ENCODE measurements at places on chromosomes 2 and 18.
A peak's percentile ranks its signal among the peaks of the same experiment; 100 is the strongest.

- no peak for DNase-seq
These were observed 549.8 kb upstream of the NRXN1 start for GRCh38 chr2:51581636-51582267.

- DNase-seq, result no peak
These were observed 22.4 kb downstream of the NPAS2 start for GRCh38 chr2:100842241-100842922.

DNA sequence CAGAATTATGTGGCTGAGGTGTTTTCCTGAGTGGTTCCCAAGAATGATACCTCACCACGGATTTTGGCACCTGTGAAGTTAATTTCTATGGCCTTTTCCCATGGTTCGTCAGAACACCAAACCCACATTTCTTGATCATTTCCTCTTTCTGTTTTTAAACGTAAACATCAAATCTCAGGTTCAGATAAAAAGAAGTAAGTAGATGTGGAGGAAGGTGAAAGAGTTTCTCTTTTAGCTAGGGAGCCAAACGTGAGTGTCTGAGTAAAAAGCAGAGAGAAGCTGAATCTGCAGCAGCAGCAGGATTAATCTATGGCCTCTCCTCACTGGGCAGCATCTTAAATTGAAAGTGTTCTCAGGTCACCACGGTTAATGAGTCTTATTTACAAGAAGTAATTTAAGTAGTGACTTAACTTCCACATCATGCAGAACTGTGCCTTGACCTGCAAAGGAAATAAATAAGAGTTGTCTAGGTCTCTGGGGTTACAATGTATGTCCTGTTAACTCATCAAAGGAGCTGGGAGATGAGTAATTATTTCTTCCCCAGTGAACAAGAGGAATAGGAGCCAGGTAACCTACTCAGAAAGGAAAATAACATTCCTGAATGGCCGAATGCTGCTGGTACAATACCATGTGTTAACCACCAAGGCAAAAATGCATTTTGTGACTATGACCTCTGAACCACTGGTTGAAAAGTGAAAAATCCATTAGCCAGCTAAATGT lies 139.6 kb upstream of the NETO1 start:
- DNase-seq, result no peak

GRCh38 chr2:231198291-231199173 lies at the start of gene ARMC9:
Gene ARMC9 (plus strand): TSS chr2:231198631. CDS start chr2:231206239, 7,608 bp downstream.
- DNase-seq, result peak; percentile 82

GRCh38 chr2:60882971-60883753 lies 1.8 kb downstream of the REL start:
- DNase-seq, result no peak

DNA sequence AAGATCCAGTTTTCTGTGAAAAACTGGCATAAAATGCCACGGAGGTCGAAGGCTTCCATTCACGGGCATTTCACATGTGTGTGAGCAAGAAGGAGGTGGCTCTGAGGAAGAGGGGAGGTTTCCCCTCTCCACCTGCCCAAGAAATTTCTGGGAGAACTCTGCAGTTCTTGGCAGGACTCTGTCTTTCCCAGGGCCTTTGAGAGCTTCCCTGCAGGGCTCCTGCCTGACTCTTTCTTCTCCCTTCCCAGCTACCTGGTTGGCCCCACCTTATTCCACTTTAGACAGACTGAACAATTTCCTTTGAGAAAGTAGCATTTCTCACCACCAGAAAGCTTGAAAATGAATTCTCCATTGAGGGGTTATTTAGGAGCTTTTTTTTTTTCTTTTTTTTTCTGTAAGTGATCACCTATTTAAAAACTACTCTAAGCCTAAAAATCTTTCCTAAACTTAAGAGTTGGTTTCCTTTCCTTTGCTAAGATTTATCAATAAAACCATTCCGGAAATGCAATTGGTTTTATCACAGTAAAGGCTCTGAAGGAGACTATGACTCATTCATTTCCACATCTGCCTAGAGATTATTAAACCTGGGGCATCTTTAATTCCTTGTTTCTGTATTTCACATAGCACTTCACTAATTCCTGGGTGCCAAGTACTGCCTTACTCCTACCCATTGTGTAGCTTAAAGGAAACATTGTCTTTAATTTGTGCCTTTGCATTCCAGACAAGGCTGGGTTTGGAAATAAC lies 59.3 kb downstream of the UNC80 start:
- DNase-seq, result no peak

DNA sequence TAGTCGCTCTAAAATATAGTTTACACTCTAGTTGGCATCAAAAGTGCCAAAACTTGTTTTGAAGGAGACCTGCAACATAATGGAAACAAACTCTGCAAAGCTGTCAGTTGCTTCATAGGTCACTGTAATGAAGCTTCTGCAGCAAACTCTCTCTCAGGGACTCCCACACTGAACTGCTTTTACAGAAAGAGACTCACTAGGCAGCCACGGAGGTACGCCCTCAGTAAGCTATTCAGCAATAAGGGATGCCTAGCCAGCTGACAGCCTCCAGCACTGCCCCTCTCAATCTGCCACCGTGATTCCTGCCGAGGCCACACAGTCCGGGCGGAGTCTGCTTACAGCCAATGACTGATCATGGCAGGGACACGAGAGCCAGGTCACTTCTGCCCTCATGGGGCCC lies 51.1 kb downstream of the COLEC12 start:
- no peak for DNase-seq

DNA sequence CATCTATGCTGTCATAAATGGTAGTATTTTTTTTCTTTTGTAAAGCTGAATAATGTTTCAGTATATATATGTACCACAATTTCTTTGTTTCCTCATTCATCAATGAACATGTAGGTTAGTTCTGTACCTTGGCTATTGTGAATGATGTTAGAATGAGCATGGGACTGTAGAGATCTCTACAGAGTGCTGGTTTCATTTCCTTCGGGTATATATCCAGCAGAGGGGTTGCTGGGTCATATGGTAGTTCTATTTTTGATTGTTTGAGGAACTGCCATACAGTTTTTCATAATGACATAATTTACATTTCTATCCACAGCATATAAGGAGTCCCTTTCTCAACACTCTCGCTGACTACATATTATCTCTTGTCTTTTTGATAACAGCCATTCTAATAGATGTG lies 243.5 kb downstream of the CDH7 start:
- no peak for DNase-seq

- DNase-seq, result no peak
These were observed 171.2 kb downstream of the RTP5 start for GRCh38 chr2:242040681-242041080.

- no peak for DNase-seq
These were observed 59.2 kb downstream of the RPL37A start for GRCh38 chr2:216557820-216558219.

GRCh38 chr2:9069543-9069942 lies 66.1 kb upstream of the MBOAT2 start:
- DNase-seq, result no peak

DNA sequence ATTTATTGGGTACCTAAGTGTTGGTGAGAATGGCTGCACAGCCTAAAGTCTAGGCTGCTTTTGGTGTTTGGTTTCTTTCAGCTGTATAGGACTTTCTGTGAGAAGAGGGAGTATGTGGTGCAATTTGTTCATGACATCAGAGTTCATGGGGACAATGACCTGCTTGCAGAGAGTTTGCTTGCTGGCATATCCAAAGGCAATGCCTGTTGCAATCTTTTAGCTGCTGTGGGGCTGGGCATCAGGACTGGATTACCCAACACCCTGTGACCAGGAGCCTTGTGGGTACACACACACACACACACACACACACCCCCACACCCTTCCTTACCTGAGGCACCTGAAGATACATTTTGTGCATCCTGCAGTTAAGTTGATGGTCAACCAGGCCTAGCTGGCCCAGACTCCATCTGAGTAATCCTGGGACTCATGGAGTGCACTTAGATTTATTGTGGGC lies 68.4 kb downstream of the LIPG start:
- no peak for DNase-seq

DNA sequence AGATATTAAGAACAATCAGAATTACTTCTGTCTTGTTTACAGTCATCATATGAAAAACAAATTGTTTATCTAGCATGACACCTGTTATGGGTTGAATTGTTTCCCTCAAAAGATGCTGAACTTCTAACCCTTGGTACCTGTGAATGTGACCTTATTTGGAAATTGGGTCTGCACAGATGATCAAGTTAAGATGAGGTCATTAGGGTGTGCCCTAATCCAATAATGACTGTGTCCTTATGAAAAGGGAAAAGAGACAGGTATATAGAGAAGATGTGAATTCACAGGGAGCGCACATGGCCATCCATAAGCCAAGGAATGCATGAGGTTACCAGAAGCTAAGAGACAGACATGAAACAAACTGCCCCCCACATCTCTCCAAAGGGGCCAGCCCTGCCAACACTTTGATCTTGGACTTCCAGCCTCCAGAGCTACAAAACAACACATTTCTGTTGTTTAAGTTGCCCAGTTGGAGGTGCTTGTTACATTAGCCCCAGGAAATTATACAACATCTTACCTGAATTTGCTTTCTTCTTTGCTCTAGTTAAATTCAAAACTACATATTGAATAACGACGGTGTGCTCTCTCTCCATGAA lies 2.3 kb upstream of the HPCAL1 start:
- no peak for DNase-seq

GRCh38 chr2:168475636-168476035 lies 19.6 kb downstream of the CERS6 start:
- no peak for DNase-seq

GRCh38 chr2:237744613-237745249 lies 53.8 kb upstream of the RBM44 start:
- DNase-seq, result peak; percentile 52

GRCh38 chr18:74994502-74995418 lies 214.2 kb downstream of the PTGR3 start:
- DNase-seq, result no peak

- DNase-seq, result no peak
These were observed 206.5 kb upstream of the NT5C1B start for GRCh38 chr2:18795906-18796305.

GRCh38 chr18:51092117-51092516 lies 62.1 kb downstream of the SMAD4 start:
- no peak for DNase-seq

DNA sequence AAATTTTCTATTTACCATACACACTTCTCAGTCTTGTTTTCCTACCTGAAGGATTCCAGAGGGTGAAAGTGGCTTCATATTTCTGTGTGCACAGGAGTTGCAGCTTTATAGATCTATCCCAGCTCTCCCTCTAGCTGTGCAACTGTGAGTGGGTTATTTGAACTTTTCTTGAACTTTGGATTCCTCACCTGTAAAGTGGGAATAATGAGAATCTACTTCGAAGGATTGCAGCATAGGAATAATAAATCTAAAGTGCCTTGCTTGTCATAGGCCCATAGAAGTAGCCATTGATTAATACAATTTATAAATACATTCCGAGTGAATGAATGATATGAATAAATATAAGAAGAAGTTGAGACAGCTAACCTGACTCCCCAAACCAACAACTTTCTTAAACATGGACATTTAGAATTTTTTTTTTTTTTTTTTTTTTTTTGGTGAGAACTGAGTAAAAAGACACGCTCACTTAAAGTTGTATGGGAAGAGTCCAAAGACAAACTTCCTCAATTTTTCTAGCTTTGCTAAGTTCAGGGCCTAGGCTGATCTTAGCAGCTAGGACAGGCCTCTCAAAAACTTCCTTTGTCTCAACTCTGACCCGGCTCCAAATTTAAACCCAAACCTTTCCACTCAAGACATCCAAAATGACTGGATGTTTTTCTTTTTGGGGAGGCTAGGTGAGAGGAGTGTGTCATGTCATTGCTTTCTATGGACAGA lies 203.3 kb upstream of the FBXO11 start:
- DNase-seq, result no peak

Measured in muscle of back (tissue), 13 donors.